Stimulated activated CD4-positive, alpha-beta T cell treated with anti-CD3 and anti-CD28 coated beads, TNF-alpha, amount 100 ng/mL, for 1 hour (primary cell): ENCODE measurements at places on chromosomes 12 and 14.

DNA sequence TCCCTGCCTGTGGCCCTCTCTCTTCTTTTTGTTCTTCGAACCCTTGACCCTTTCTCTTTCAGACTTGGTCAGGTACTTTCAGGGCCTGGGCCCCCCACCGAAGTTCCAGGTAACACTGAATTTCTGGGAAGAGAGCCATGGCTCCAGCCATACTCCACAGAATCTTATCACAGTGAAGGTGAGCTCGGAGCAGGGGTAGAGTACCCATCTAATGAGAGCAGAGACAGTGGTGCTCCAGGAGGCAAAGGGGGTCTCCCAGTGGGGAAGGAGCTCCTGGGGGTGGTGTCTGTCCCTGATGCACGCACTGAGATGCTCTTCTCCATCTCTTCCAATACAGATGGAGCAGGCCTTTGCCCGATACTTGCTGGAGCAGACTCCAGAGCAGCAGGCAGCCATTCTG lies 4.7 kb downstream of the IRF9 start:
- DNase-seq = no peak

- no peak for DNase-seq
Observed at GRCh38 chr12:101829639-101830366, 956 bp downstream of the GNPTAB start.

DNA sequence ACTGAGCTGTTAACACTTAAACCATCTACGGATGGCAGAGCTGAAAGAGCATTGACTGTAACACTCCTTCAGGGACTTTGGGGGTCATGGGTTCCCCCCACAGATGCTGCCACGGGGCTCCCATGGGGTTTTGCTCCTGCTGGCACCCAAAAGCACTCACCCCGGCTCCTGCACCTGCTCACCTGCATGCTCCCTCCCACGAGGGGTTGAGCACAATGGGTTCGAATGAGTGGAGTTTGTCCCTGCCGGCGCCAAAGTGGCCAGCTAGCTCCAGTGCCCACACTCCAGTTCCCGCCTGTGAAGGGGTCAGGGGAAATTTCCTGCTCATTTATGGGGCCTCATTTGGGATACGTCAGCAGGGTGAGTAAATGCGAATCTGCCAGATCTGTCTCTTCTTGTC lies 40.7 kb downstream of the TNFAIP2 start:
- DNase-seq = no peak

- no peak for DNase-seq
Observed at GRCh38 chr12:65649126-65649525, 175.2 kb upstream of the HMGA2 start.

- no peak for DNase-seq
Observed at GRCh38 chr14:68208626-68209317, 389.2 kb downstream of the RAD51B start.

DNA sequence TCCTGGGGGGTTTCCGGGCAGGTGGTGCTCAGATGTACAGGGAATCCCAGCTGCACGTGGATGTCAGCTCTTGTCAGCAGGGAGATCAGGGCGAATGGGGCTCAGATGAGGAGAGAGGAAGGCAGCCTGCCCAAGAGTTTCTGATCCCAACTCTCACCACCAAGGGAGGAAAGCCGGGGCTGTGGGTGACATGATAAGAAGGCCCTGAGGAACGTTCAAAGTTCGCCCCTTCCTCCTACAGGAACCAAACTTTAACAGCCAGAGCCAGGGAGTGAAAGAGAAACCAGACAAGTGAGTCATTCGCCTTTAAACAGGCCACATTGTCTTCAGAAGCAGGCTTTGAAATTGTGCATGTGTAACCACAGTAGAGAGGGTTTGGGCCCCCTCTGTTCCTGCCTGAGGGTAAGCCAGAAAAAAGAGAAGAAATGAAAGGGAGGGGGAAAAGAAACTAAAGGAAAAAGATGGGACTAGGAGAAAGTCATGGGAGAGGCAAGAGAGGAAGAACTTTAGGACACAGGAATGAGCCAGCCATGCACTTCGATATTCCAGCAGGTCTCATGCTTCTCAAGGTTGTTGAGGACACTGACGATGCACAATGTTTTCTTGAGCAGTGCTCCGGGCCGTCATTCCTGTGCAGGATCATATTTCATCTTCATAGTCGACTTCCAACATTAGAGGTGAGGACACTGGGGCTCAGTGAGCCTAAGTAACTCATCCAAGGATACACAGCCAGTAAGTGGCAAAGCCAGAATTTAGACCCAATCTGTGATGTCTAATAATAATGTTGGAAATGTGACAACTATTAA lies 691.4 kb upstream of the TBX3 start:
- no peak for DNase-seq

DNA sequence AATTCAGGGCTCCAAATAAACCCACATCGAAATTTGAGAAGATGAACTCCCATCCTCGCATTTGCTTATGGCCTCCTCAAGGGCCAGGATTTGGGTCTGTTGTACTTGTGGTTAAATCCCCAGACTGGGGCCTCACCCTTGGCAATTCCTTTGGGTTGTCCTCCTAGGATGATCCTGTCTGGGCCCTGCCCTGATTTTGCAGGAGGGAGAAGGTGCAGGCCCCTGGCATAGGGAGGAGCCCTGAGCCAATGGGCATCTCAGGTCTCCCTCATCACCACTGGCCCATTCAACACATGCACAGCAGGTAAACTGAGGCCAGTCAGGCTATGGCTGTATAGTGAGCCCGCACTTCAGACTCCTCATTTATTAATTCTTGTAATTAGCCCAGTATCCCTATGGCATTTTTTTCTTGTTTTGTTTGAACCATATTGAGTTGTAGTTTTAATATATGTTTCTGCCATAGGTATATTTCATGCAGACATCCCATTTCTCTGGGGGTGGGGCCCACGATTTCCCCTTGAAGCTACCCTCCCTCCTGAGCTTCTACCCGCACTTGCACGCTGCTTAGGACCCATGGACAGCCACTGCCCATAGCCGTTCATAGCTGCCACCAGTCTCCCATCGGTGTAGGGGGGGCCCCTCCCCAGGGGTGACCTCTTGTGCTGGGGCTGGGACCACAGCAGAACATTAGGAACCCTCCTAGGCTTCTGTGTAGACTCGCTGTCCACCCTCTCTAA lies 67.1 kb upstream of the DDX11 start:
- no peak for DNase-seq

GRCh38 chr12:15962760-15963159 lies 51.6 kb downstream of the DERA start:
- no peak for DNase-seq

DNA sequence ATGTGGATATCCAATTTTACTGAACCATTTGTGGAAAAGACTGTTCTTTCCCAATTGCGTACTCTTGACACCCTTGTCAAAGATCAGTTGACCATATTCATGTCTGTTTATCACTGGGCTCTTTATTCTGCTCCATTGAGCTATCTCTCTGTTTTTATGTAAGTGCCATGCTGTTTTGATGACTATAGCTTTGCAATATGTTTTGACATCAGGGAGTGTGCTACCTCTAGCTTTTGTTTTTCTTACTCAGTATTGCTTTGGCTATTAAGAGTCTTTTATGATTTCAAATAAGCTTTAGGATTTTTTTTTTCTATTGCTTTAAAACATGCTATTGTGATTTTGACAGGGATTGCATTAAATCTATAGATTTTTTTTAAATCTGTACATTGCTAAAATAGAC lies 194.3 kb downstream of the SNAPC1 start:
- DNase-seq = no peak

DNA sequence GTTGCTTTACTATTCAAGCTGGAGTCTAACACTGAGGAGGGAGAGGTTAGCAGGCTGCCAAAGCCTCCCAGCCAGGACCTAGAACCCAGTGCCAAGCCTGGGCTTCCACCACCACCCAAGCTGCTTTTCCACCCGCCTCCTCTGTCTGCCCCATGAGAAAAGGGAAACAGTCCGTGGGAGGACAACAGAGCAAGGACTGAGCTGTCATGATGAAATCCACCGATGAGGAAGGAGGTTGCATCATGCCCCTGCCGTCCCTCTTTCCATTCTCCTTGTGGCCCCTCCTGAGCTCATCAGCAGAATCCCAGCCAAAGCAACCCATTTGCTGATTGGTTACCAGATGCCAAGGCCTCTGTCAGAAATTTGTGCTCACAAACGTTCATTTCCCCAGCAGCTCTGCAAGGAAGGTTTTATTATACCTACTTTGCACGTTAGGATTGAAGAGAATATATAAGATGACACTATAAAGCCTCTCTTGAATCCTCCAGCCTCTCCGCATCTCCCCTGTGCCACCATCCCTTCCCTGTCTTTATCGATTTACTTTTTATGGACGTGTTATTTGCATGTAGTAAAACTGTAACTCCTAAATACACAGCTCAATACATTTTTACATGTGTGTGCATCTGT lies 6.3 kb upstream of the SERPINA1 start:
- no peak for DNase-seq

DNA sequence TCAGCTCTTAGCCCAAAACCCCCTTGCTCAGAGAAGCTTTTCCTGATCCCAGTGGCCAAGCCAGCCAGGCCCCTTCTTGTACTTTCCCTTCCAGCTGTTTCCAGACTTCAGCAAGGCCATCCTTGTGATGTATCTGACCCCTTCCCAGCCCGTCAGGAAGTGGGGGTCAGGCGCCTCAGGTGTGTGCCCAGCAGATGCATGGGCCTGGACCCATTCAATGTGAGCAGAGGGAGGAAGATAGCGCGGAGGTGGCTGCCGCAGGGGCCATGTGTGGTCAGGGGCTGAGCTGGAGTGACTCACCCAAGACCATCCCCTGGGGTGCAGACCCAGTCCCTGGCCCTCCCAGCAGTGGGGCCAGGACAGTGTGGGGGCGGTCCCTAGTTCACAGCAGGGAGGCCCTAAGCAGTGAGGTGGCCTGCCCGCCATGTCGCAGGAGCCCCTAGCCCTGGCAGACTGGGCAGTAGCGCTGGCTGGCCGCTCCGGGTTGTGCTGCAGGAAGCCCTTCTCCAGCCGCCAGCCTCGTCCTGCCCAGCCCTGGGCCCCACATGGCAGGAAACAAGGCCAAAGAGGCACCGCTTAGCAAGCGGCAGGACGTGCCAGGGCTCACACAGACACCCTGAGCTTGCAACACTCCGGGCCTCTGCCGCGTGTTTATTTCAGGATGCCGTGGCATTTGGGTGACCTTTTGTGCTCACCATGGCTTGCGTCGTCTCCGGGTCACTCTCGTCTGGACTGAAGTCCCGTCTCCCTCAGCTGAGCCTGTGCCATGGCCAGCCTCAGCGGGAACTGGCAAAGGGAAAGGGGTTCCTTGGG lies 12.0 kb downstream of the ADSS1 start:
- no peak for DNase-seq

DNA sequence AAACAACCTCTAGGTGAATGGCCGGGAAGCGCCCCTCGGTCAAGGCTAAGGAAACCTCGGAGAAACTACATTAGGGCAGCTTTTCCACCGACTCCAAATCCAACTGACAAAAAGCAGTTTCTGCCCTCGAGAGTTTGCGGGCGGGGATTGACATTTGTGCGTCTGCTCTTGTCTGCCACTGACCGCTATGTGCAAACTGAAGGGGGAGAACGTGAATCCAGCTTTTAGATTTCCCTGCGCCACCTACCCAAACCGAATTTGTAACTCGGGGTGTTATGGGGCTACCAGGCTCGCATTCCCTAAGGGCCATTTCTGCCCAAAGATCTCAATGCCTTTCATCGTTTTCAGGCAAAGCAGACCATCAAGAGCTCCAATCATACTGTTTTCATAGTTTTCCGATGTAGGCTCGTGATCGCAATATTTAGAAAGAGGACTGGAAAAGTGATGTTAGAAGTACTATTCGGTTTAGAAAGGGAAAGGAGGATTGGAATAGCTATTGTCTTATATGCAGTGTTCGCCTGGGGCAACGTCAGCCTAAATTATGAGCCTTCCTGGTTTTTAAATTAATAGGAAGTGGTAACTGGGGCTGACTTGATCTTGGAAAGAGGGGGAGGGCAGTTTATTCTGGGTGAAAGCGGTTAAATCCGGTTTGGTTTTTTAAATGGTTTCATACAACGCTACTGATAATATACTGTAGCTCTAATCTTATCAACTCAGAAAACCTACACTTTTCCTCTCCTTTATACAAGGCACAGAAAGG lies 45.4 kb downstream of the BCAT1 start:
- DNase-seq = no peak

DNA sequence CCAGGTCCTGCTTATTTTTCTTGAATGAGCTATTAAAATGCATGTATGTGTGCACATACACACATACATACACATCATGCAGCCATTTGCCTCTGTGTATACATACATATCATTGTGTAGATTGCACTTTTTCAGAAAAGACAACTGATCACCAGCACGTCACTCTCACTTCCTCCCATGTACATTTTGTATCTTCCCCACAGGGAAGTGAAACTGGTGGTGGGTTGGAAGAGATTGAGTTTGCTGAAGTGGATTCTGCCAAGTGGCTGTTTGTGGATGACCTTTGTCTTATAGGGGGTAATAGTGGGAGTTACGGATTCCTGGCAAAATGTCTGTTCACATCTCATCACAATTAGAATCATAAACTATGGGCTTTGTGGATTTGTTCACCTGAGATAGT lies 448.6 kb downstream of the RAD51B start:
- DNase-seq = no peak

DNA sequence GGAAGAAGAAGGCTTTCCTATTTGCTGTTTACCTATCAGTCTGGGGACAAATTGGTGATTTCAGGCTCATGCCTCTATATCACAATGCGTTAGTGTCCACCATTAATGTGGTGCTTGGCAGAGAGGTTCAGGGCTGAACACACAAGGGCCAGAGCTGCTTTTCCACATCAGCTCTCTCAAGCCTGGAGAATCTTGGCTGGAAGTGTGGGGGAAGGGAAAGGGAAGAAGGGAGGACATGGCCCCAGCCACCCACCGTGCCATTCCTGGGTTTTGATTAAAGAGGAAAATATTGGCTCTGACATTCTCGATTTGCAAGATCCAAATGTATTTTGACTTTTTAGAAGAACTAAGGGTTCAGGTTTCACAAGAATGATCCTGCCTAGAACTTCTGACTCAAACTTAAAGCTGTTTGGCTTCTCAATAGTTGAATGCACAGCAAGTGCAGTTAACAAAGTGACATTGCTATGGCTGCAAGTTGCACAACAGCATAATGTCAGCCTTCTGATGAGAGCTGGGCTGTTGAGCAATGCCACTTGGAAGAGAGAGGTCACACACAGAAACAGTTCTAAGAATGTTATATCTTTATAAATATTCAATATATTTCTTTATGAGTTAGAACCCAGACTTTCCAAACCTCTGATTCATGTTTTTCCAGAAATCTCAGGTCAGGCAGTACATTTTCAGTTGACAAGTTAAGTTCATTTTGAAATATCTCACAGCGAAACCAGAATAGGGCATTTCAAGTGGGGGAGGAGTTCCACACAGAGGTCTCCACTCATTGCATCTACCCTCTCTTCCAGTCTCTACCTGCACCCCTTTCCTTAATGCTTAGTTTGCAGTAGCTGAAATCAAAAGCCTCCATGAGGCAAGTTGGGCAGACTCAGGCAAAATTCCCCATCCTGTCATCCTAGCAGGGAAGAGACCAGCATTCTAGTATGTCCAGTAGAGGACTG lies 25.3 kb downstream of the IGF1 start:
- no peak for DNase-seq

- DNase-seq = peak; percentile 5
Observed at GRCh38 chr14:76386944-76387782, 11.2 kb downstream of the ESRRB start.

DNA sequence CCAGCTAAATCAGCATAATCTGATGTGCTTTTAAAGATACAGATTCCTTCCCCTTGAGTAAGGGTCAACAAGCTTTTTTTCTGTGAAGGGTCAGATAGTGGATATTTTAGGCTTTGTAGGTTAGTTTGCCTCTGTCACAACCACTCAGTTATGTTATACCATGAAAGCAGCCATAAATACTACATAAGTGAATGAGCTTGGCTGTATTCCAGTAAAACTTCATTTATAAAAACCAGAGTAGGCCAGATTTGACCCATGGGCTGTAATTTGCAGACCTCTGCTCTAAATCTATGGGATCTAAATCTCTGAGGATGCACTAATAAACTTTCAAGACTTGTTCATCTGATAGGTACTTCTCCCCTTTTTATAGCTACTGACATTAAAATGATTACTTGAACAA lies 47.7 kb downstream of the LEMD3 start:
- no peak for DNase-seq
